ENCODE measurements at places on chromosomes 12 and 14. TPM values are rescaled to one million over a fixed set of nuclear protein-coding genes. Genes with fewer than 3 reads are reported as not detected.

- peak; percentile 24 for DNase-seq
Observed at GRCh38 chr12:27207615-27208413, 36.3 kb upstream of the STK38L start.

DNA sequence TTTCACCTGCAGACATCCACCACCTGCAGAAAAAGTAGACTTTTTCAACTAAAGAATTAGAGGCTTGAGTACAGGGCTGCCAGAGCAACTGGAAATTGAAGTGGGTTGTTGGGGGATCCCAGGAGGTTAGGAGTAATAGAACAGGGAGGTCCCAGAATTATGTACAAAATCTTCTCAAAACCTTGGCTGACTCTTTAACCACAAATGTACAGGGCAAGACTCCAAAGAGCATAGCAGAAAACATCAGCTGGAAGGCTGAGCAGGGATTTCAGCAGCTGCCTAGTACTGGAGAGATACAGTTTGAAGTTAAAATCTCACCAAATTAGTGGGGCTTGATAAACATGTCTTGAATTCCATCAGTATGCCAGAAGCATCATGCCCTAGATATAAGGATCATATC is 191.6 kb downstream of the CRADD start:
- no peak for DNase-seq

DNA sequence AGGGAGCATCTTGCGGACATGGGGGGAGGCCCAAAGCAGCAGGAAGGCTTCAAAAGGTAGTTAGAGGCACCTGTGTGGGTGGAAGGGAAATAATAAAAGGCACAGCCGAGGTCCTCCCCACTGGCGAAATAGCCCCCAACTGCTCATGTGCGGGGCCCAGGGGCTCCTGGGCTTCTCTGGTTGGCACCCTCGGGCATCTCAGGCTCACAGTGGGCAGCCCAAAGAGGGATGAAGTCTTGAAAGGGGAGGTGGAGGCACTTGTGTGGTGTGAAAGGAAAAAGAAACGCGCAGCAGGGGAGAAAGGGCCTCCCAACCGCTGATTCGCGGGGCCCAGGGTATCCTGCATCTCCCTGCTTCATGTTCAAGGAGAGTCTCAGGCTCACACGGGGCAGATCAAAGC is 579.4 kb downstream of the ALG10 start:
- DNase-seq: no peak

DNA sequence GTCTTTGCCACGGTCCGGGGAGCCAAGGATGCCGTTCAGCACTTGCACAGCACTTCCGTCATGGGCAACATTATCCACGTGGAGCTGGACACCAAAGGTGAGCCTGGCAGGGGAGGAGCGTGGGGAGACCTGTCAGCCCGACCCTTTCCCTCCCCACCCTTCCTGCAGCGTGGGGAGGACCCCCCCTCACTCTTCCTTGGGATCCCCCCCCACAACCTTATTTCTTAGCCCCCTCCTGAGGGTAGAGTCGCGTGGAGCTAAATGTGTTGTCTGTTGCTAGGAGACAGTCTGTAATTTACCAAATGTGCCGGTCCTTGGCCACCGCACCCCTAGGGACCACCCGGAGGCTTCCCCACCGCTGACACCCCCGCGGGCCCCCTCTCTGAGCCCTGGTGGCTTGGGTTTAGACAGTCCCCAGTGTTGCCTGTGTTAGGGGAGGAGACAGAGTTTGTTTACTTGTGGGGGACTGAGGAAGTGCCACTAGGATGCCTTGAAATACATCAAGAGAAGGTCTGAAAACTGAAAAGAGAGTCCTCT is 2.3 kb downstream of the SETD1B start:
- DNase-seq: no peak

DNA sequence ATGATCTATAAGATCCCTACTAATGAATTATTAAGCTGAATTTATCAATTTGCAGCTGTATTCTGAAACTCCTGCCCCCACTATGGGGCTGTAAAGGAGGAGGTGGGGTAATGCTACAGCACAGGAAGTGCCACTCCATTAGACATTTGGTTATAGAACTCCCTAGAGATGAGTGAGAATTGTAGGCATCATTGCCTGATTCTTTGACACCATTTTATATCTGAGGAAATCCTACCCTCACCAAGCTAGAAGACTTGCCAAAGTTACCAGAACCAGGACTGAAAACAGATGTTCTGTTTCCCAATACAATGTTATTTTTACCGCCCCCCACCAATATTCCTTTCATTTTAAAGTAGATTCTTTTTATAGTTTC is 182.4 kb downstream of the EGLN3 start:
- no peak for DNase-seq

DNA sequence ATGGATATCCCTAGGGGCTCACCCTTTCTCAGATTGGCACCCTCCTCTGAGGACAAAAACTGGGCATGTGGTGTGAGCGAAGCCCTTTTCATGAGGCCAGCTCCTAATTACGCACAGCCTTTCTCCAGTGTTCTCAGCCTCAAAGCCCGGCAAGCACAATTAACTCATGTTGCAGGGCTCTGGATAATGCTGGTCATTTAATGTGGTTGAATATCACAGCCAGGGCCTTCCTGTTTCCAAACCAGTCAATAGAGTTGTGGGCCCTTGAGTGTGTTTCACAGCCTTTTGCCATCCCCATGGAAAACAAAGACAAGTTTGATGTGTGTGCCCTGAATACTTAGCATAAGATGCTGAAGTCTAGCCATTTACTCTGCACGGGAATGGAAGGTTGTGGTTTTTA is 114.2 kb upstream of the ARHGAP5 start:
- no peak for DNase-seq

GRCh38 chr14:42980419-42980818 is 1373.7 kb downstream of the LRFN5 start:
- no peak for DNase-seq

GRCh38 chr14:50647282-50647681 is 20.8 kb downstream of the SAV1 start:
- DNase-seq: no peak

DNA sequence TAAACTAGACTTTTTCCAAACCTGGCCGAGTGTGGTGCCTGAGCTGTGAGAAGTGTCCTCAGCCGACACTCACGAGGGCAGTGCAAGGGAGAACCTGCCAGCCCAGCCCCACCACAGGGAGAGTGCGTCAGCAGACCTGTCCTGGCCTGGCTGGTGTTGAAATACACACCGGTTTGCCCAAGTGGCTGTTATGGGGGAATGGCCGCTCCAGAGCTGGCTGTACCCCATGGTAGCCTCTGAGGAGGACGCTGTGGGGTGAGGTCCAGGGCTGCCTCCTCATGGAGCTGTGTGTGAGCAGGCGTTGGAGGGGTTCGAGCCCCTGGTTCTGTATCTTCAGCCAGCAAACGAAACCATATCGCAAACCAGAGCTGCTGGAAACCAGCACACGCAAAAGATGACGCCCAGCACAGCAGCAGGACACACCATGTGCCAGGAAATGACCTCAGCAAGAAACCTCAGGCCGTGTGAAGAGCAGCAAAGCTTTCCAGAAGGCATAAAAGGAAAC is 9.4 kb downstream of the ANKRD9 start:
- DNase-seq: no peak

DNA sequence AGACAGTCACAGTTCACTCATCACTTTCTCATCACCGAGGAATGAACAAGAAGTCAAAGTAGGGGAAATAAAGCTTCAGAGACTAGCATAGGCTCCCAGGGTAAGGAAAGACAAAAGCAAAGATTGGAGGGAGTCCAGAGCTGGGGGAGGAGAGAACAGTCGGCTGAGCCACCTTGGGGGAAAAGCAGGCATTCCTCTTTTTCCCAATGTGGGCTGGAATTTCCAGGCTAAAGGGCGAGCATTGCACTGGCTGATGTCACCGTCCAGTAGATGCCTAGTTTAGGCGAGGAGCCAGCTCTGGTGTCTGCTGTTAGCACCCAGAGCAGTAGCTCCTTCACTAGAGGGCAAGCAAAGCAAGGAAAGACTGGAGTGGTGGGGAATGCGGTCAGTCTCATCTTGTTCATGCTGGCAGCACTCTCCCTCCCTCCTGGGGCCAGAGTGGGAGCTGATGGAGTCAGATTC is 8.5 kb upstream of the KRT75 start:
- peak; percentile 94 for DNase-seq

DNA sequence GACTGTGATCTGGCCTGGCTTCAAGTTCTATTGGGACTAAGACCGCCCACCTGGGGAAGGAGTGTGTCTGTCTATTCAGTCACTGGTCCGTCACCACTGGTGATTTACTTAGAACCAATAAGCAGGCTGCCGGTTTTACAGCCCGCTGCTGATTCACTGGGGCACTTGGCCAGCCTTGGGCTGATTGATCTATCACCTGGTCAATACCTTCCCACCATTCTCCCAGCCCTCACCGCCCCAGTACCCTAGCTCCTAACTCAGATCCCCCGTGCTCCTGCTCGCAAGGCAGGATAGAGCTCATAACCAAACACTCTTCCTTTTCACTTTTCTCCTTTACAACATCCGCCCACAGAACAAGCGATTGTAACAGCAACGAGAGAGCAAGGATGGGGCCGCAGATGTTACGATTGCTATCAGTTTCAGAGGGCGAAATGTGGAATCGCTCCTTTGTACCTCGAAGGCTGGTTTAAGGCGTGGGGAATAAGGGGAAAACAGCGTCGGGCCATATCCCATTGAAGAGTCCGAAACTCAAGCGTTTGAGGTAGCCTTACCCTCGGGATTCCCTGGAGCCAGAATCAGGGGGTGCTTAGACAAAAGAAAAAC is 672 bp downstream of the RDH11 start:
- DNase-seq: peak; percentile 97

DNA sequence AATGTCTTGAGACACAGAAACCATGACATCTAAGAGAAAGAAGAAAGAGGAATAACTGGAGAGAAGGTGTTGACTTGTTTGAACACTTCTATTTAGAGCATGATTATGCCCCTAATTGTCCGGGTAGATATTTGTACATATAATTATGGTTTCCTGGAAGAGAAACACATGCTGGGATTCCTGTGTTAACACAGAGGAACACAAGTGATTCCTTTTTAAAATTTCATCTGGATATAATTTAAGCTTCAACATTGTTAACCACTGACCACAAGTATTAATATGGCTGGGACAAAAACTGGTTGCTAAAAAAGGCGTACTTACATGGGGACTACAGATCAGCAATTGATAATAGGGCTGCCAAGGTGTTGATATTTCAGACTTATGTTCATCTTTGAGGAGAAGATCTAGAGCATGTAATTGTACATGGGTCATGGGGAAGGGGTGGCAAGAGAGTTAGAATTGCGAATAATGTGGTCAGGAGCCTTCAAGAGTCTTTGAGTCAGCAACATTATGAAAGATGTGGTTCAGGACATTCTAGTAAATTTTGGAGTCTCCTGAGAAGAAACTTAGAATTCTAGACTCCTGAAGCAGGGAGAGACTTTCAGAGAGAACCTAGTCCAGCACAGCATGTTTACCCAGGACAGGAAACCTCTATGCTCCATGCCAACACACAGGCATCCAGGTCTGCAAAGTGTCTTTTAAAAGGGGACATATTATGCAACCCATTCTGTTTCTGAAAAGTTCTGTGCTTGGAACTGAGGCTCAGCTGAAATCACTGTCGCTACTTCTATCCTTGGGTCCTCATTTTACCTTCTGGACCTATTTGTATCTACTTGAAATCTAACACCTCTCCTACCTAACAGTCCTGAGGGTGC is 56.5 kb downstream of the SLC38A1 start:
- no peak for DNase-seq

DNA sequence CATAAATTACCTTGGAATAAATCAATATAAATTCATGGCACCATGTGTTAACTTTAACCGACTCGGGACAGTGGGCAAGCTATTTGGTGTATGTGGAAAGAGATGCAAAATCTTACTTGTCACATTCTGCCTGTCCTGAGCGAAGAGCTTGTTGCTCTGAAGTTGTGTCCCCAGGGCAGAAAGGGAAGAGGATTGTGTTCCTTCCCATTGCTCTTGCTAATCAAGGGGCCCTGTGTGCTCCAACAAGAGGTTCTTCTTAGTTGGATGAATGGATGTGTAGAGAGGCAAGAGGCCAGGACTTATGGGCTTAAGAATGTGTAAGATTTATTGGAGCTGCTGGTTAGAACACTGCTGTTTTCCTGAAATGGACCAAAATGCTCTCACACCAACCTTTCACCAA is 36.5 kb upstream of the FRS2 start:
- no peak for DNase-seq

GRCh38 chr14:60212503-60213371 is 36.3 kb upstream of the PPM1A start:
- DNase-seq: no peak

DNA sequence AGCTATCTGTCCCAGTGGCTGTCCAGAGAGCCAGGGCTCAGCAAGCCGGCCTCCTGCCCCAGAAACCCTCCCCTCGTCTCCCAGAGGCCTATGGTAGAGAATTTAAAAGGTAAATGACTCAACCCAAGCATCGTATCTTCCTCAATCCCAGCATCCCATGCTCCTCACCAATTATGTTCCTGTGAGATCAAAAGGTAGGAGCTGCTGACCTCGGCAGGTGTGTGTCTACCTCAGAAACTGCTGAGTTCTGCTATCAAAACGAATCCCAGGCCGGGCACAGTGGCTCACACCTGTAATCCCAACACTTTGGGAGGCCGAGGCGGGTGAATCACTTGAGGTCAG is 49.3 kb downstream of the FOXN3 start:
- no peak for DNase-seq

Gene OR4K13
- total RNA-seq: not detected

Gene TAS2R10
- not detected for total RNA-seq

Gene RFLNA
- 19.2 TPM for total RNA-seq

Gene PABPN1
- total RNA-seq: 60.8 TPM

Gene IL22
- total RNA-seq: not detected

Gene PTPRQ
- 0.17 TPM for total RNA-seq

Gene KRT86
- 2.4 TPM for total RNA-seq

Gene PROX2
- not detected for total RNA-seq

Gene HCAR2
- under 0.01 TPM for total RNA-seq

Gene C1S
- total RNA-seq: 72.6 TPM
